ENCODE measurements at places on chromosomes 1 and 21.

- no peak for DNase-seq
Measured at GRCh38 chr1:211791979-211792378, 38.6 kb downstream of the LPGAT1 start.

GRCh38 chr1:6757719-6758435 lies 27.4 kb upstream of the CAMTA1 start:
- no peak for DNase-seq

DNA sequence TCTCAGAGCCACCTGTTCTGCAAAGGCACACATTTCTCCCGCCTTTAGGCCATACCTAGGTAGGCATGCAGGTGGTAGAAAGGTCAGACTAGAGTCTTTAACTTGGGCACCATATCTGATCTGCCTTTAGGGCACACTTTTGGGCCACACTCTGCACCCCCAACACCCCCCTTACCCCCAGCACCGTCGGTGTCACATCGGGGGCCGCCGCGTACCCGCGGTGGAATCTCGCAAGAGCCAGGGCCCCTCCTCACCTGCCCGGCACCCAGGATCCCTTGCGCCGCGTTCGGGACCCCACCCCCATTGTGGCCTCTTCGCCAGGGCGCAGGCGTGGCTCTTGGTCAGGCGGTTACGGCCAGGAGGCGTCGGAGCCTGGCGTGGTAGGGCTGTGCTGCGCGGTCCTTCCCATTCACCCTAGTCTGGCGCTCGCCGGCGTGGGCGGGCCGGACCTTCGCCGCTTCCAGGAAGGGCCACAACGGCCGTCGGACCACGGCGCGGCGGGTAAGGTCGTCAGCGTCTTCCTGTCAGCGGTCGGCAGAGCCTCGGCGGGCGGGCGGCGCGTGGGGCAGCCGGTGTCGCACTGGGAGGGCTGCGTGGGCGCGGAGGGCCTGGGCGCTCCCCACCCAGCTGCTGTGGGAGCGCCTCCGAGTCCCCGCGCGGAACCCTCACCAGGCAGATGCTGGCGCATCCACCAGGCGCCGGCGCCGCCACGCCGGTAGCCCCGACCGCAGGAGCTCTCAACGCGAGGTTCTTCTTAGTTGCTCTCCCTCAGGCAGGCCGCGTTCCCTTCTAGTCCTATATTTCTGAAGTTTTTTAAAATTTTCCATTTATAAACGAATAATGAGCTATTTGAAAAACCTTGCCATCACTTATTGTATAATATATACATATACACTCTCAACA lies at the start of gene DNAH14:
DNAH14 (plus strand) TSS at position 341 of the 903 bp plus-strand sequence. CDS start 23,028 bp downstream, outside the sequence.
- DNase-seq: peak; percentile 79

DNA sequence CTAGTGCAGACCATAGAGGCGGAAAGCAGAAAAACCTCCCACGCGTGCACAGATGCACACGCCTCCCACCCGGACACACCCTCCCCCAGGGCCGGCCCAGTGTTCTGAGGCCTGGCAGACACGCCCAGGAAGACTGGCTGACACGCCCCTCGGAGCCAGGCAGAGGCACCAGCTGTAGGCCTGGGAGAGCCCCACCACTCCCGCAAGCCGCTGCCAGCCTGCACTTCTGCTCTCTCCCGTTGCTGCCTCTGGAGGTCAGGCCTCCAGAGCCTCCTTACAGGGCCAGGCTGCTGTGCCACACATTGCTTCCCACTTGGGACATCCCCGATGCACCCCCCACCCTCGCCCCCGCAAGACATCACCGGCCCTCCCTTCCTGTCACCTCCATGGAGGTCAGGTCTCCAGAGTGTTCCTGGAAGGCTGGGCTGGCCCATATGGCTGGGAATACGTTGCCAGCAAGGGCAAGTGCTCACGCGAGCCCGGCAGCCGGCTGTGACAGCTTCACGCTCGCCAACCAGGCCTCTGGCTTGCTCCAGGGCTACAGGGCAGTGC lies 40.4 kb downstream of the CASZ1 start:
- DNase-seq: peak; percentile 40

DNA sequence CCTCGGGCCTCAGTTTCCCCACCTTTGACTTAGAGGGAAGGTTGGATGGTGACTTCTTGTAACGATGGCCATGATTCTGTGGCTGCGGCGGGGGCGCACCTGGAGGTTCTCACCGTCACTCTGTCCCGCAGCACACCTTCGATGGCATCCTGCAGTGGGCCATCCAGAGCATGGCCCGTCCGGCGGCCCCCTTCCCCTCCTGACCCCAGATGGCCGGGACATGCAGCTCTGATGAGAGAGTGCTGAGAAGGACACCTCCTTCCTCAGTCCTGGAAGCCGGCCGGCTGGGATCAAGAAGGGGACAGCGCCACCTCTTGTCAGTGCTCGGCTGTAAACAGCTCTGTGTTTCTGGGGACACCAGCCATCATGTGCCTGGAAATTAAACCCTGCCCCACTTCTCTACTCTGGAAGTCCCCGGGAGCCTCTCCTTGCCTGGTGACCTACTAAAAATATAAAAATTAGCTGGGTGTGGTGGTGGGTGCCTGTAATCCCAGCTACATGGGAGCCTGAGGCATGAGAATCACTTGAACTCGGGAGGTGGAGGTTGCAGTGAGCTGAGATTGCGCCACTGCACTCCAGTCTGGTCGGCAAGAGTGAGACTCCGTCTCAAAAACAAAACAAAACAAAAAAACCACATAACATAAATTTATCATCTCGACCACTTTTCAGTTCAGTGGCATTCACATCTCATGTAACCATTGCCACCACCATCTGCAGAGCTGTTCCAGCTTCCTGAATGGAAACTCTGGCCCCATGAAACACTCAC lies 2.1 kb upstream of the PFKL start:
- peak; percentile 71 for DNase-seq
